ENCODE measurements at places on chromosomes 2 and 18. TPM values are rescaled to one million over a fixed set of nuclear protein-coding genes. Genes with fewer than 3 reads are reported as not detected.
A peak's percentile ranks its signal among the peaks of the same experiment; 100 is the strongest.

DNA sequence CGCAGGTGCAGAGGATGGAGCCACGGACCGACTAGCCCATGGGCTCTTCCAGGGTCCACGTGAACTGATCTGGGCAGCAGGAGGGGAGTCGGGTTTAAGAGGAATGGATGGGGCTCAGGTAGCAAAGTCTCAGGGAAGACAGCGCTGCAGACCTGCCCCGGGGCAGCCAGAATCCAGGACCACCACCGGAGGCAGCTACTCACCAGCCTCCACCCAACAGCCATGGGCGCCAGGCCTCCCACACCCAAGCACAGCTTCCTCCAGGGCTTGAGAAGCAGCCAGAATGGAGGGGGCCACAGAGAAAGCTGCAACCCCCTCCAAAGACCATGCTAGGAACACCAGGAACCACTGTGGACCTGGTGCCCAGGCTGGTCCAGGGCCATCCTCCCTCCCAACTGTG is 164.3 kb downstream of the TWIST2 start:
- peak; percentile 4 for DNase-seq

- DNase-seq, result no peak
Observed at GRCh38 chr2:64447317-64448040, 6.5 kb upstream of the LGALSL start.

DNA sequence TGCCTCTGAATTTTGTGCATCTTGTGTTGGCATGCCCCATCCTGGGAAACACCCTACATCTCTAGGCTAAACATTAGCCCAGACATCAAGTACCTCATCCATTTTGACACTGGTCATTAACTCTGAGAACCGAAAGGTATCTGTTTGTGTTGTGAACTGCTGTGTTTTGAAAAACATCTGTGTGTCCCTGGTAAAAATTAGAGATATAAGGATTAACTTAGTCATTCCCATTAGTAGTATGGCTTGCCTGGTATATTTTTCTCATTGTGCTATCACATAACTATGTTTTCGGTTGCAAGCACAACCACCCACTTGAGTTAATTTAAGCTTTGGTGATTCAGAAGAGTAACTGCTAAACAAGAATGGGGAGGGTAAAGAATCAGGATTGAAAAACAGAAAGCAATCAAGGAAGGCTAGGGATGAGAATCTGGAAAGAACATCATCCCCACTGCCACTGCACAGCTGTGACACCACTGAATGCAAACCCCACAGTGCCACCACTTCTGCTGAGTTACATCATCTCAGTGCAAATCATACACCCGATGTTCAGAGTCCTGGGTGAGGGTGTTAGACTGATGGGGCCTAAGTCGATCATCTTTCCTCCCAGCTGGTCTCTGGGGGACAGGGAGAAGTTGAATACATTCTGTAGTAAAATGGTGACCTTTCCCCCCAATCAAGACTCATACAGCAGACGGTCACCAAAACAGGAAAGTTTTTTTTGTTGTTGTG is 234.0 kb downstream of the EPHA4 start:
- DNase-seq, result no peak

- DNase-seq, result no peak
Observed at GRCh38 chr18:46920653-46921052, 3.3 kb downstream of the KATNAL2 start.

DNA sequence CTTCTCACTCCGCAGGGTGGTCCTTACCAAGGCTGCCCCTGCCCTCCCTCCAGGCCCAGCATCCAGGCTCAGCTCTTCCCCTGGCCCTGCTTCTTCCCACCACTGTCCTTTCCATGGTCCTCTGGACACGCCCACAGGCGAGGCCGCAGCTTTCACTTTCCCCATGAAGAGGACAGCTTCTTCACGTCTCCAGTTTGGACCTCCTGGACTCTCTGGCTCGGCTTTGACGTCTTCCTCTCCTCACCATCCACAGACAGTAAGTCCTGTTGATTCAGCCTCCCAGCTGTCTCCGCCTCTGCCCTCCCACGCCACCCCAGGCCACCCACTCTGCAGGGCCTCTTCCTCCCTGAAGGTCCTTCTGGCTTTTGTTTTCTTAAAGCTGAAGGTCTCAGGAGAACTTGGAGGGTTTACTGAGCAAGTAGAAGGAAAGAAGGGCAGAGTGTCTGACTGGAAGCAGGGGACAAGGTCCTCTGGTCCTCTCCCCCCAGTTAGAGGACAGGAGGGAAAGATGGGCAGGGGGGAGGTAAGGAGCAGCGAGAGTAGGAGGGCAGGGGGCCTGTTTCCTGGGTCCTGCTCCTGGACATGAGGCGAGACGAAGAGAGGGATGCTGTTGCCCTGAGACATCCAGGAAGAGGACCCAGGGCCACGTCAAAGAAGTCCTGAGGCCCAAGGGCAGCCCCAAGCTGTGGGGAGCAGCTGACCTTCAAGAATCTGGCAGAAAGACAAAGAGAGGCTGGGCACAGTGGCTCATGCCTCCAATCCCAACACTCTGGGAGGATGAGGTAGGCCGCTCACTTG is 24.7 kb upstream of the NMUR1 start:
- DNase-seq, result peak; percentile 85

DNA sequence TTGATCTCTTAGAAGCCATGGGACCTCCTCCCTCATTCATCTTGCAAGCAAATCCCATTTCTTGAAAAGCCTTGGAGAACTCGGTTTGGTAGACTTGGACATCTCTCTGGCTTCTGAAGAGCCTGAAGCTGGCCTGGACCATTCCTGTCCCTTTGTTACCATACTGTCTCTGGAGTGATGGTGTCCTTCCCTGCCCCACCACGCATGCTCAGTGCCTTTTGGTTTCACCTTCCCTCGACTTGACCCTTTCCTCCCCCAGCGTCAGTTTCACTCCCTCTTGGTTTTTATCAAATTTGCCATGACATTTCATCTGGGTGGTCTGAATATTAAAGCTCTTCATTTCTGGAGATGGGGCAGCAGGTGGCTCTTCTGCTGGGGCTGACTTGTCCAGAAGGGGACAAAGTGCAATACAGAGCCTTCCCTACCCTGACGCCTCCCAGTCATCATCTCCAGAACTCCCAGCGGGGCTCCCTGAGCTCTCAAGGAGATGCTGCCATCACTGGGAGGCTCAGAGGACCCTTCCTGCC is 20.0 kb downstream of the FOSL2 start:
- no peak for DNase-seq

DNA sequence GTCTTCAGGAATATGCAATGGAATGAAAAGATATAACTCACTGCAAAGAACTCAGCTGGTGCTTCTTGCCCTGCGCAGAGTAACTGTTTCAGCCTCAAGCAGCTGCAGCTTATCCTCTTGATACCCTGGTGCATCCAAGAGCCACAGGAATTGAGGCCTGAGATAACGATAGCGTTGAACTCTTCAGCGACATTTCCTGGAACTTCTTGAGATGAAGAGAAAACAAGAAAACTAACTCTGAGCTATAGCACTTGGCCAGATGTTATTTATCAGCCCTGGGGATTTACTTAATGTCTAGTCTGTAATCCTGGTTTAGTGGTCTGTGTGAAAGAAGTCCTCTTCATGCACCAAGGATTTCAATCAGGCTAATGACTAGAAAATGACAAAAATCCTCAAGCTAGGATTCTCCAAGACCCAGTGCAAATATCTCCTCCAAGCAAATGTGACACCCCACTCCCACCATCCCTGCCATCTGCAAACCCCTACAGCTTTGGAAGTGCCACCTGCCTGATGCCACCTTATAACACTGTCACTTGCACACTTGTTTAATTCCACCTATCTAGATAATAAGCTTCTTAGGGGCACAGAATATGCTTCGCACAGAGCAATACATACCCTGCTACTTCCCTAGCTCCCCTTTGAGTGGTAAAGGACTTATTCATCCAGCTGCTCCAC is 40.6 kb downstream of the EHD3 start:
- DNase-seq, result no peak

GRCh38 chr18:43303376-43303775 is 26.1 kb upstream of the SYT4 start:
- DNase-seq, result no peak

- no peak for DNase-seq
Observed at GRCh38 chr18:42564761-42565160, 550.7 kb downstream of the RIT2 start.

DNA sequence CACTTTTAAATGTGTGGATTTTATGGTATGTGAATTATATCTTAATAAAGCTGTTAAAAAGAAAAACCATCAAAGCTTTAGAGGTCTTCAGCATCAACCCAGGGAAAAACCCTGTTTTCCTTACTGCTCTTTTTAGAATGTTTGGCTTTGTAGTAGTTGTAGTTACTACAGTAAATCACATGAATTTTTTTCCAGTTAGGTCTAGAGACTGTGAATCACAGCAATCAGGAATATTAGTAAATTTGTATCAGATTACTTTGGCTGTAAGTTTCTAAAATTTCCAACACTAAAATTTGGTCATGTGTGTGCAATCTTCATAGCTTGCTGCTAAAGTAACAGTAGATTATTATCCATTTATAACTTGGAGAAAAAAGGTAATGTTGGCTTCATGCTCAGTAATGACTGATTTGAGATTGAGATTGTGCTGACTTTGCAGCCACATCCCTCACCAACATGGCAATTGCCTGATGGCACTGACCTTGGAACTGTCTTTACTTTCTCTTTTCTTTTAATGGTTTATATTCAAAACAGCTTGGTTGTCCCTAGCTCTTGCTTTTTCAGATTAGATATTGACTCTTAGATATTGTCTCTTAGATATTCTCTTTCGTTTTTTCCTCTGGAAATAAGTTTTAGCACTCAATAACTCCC is 41.1 kb downstream of the LCLAT1 start:
- DNase-seq, result no peak

DNA sequence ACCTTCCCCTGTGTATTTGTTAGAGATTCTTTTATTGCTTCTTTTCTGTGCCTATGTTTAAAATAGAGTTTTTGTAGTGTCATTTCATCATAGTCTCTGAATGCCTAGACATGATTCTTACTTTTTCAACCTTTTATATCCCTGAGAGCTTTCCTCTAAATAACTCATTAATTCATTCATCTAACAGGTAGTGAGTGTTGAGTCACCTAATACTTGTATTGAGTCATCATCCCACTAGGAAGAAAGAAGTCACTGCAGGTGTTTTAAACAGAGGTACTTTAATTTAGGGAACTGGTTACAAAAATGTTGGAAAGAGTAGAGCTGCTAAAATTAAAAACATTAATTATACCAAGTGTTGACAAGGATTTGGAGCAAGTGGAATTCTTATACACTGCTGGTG is 18.5 kb upstream of the NMS start:
- DNase-seq, result no peak

GRCh38 chr2:21042958-21043743 is 722 bp downstream of the APOB start:
- DNase-seq, result peak; percentile 87

DNA sequence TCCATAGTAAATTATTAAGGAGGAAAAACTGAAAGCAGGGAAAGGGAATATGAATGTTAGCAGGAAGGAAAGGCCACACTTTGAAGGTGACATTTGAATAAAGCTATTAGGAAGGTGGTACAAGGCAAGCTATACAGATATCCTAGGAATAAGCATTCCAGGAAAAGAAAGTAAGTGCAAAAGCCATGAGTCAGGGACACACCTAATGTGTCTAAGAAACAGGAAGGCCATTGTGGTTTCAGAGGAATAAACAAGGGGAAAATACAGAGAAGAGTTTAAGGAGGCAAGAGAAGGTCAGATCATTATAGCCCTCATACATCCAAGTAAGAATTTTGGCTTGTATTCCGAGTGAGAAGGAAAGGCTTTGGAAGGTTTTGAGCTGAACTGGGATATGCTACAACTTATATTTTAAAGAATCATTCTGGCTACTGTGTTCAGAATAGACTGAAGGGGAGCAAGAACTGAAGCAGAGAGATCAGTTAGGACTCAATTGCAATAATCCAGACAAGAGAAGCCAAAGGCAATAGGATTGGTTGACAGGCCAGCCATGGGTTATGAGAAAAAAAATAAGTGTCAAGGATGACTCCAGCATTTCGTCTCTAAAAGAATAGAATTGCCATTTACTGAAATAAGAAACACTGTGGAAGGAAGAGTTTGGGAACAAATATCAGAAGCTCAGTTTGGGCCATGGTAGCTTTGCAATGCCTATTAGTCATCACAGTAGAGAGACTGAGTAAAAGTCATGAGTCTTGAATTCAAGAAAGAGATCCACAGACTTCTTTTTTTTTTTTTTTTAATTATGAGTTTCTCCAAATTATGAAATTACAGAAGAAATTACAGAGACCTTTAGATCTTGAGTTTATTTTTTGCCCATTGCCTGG is 11.3 kb downstream of the RAD51AP2 start:
- DNase-seq, result no peak

- no peak for DNase-seq
Observed at GRCh38 chr2:134079373-134079772, 174.5 kb upstream of the MGAT5 start.

- DNase-seq, result no peak
Observed at GRCh38 chr2:217875138-217875537, 127.7 kb downstream of the TNS1 start.

DNA sequence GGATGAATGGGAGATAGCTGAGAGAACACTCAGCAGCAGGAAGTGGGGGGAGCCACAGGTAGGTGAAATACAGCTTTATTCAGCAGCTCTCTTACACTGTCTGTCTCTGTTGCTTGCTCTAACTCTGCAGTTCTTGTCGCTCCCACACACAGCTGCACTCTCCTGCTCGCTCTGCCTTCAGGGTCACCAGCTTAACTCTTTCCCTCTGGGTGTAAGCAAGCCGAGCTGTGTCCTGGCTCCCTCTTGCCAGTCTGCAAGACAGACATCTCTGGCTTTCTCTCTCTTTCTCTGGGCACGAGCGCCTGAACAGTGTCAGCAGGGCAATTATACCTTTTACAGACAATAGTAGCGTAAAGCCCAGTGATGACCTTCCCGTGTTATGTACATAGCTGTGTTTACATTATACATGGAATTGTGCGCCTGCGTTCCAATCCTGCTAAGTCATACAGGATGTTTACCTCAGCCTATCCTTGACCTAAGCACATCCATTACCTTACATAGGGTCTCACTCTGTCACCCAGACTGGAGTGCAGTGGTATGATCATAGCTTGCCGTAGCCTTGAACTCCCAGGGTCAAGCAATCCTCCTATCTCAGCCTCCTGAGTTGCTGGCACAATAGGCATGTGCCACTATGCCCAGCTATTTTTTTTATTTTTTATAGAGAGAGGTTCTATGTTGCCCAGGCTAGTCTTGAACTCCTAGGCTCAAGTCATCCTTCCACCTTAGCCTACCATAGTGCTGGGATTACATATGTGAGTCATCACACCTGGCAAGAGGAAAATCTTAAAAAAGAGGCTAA is 57.8 kb upstream of the CHN1 start:
- peak; percentile 64 for DNase-seq

- peak; percentile 34 for DNase-seq
Observed at GRCh38 chr18:22211657-22212056, 42.3 kb downstream of the GATA6 start.

ALKAL2 gene
- 12.6 TPM for polyA plus RNA-seq

IL37 gene
- polyA plus RNA-seq, result not detected

DHRS9 gene
- polyA plus RNA-seq, result 3.5 TPM

CTAGE1 gene
- polyA plus RNA-seq, result not detected

ST6GAL2 gene
- not detected for polyA plus RNA-seq

LCT gene
- polyA plus RNA-seq, result not detected

COL6A3 gene
- 9.3 TPM for polyA plus RNA-seq

OTX1 gene
- not detected for polyA plus RNA-seq

Measured in stomach (tissue), 19 donors.